ENCODE measurements at places on chromosomes 6 and 20.

- DNase-seq: no peak
Observed at GRCh38 chr6:10418361-10418861, 3.5 kb upstream of the TFAP2A start.

DNA sequence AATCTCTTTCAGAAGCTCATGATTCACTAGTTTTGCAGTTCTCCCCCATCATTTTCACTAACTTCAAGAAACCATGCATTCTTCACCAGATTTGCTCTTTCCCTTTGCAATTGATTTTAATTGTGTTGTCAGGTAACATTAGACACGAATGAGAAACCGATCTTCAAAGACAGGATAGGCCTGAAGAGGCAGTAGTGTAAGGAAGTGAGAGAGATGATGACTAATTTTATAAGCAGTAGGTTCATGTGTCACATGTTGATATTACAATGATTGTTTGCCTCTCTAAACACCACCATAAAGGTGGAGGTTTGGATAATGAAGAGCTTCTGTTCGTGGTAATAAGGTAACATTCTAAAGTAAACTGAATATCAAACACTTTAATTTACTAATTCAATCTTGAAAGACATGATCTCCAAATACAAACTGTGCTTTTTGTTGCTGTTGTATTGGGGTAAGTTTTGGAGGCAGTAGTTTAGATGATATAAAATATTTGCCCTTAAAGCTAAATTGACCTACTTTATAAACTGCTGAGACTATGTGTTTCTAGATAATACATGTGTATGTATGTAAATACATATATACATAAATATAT is 207.2 kb downstream of the PHACTR1 start:
- no peak for DNase-seq

- no peak for DNase-seq
Observed at GRCh38 chr6:43038727-43039126, 14.9 kb downstream of the CUL7 start.

GRCh38 chr20:3661814-3662665 is 1.2 kb downstream of the GFRA4 start:
- DNase-seq: no peak

DNA sequence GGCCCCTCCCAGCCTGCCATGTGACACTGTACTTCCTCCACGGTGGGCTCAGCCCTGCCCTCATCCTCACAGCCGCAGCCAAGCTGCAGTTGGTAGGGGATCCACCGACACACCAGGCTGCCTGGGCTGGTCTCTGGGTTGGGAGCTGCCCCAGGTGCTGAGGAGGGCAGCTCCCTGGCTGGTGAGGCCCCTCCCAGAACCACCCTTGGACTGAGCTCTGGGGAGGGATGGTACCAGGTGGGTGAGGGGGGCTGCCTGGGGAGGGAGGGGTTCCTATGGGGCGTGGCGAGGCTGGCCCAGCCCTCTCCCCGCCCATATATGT is 185 bp upstream of the TNFRSF6B start:
- no peak for DNase-seq

DNA sequence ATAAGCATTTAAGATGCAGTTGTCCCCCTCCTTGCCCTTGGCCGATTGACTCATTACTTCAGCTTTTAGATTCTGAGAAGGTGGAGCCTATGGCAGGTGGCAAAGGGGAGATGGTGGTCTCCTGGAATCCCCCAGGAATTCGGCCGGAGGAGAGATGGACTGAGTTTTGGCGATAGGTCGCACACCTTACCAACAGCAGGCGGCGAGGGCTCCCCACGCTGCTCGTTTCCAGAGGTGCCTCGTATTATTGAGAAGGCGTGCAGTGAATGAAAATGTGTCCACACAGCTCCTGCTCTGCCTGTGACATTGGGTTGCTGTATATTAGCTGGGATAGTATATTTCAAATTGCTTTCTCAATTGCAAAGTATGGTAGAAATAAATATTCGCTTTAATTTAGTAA is 224.5 kb downstream of the ARID1B start:
- DNase-seq: no peak

DNA sequence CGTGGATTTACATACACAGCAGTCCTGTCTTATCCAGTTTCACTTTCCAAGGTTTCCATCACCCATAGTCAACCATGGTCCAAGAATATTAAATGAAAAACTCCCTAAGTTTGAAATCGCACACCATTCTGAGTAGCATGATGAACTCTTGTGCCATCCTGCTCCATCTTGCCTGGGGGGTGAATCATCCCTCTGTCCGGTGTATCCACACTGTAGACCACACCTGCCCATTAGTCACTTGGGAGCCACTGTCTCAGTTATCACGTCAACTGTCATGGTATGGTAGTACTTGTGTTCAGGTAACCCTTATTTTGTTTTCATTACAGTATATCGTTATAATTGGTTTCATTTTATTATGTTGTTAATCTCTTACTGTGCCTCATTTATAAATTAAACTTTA is 38.5 kb downstream of the PTGIS start:
- no peak for DNase-seq

All from skeletal muscle cell (primary cell).